ENCODE measurements at places on chromosomes 6 and 20.

DNA sequence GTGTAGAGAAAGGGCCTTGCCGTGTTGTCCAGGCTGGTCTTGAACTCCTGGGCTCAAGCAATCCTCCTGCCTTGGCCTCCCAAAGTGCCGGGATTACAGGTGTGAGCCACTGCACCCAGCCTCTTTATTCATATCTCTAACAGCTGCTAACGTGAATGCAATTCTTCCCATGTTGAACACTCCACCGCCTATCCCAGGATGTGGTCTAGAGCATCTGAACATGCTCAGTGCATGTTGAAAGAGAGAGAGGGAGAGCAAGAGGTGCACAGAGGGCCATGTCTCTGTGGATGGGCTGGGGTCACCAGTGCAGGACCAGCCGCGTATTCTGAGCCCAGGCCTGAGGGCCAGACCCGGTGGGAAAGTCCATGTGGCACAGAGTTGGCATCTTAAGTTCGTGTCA, 12.8 kb downstream of the TUBB2A start:
- no peak for DNase-seq

DNA sequence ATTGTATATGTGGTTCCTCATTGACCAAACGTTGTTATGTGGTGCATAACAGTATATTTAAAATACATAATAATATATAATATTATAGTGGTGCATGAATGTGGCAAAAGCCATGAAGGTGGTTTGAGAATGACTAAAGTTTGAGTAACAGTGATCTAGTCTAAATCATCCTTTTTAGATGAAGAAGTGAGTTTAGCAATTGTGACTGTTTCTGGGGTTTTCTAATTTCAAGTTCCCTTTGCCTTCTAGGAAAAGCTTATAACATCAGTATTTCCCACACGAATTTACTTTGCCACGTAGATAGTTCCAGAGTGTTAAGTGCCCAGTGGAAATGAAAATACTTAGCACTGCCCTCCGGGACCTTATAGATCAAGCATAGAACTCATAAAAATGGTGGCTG, 40.9 kb downstream of the ARFGEF2 start:
- no peak for DNase-seq

GRCh38 chr6:122832459-122832858, 43.4 kb downstream of the SMPDL3A start:
- DNase-seq, result no peak

DNA sequence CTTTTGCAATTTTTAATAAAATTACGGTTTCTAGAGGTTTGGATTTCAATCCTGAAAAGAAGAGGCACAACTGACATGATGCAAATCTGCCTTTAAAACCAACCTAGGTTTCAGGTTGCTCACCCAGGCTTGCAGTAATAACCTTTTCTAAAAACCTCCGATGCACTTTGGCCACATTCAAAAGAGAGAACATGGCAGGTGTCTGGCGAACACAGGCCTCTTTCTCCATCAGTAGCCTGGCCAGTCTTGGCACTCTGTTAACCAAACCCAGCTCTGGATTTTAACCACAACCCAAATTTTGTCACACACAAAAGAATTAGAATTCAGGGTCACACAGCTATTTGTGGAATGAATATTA, 55.8 kb upstream of the MAFB start:
- DNase-seq, result no peak

- no peak for DNase-seq
Observed at GRCh38 chr20:60513141-60513540, 554.9 kb downstream of the CDH26 start.

- DNase-seq, result no peak
Observed at GRCh38 chr6:142401838-142402237, 100.0 kb downstream of the ADGRG6 start.

DNA sequence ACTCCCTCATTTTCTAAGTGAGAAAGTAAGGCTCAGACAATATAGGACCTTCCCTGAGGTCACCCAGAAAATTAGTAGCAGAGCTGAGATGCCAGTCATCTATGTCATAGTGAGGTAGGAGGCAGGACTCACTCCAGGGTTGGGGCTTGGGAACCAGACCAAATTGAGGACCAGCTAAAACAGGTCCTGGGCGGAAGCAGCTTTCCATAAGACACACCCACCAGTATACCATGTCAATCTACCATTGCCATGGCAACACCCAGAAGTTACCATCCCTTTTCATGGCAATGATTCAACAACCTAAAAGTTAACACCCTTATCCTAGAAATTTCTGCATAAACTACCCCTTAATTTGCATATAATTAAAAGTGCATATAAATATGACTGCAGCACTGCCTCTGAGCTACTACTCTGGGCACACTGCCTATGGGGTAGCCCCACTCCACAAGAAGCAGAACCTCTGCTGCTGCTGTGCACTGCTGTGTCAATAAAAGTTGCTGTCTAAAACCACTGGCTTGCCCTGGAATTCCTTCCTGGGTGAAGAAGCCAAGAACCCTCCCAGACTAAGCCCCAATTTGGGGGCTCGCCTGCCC, 30.3 kb upstream of the OCSTAMP start:
- DNase-seq, result no peak

DNA sequence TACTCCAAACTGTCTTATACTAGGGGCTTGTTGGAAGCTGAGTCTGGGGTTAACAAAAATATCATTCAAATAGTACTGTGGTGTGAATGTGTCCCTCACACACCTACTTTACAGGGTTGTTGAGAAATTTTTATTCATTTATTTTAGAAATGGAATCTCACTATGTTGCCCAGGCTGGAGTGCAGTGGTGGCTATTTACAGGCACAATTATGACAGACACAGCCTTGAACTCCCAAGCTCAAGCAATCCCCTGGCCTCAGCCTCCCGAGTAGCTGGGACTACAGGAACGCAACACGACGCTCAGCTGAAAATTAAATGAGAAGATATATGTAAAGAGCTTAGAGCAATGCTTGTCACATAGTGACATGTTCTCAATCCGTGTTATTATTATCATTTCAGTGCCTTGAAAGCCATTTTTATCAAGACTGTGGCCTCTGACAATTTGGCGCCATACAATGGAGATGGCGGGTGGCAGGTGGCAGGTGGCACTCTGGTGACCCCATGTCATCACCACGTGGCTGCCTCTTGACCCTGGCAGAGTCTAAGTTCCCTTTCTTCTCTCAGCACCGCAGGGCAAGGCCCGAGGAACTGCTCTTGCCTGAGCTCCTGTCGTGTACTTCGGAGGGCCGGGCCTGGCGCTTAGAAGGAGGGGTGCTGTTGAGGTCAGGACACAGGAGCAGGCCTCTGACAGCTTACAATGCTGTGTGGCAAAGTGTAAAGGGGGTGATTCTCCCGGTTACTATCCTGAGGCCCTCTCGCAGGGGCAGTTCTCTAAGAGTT, 64.5 kb downstream of the STX11 start:
- no peak for DNase-seq

DNA sequence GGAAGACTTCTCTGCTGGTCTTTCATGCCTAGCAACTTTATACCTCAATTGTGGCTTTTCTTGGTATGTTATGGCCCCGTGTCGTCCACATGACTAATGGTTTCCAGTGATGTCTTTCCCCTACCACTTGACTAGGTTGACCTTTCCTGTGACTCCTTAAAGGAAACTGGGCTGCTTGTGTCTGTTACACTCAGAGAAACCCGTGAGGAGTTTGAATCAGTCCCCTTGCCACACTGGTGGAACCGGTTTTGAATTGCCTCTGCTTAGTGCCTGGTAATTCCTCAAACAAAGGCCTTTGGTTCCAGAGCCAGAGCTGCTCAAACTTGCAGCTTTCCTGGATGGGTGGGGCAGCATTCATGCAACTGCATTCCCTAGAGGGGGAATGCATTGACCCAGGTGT, 21.9 kb downstream of the ECT2L start:
- peak; percentile 97 for DNase-seq

DNA sequence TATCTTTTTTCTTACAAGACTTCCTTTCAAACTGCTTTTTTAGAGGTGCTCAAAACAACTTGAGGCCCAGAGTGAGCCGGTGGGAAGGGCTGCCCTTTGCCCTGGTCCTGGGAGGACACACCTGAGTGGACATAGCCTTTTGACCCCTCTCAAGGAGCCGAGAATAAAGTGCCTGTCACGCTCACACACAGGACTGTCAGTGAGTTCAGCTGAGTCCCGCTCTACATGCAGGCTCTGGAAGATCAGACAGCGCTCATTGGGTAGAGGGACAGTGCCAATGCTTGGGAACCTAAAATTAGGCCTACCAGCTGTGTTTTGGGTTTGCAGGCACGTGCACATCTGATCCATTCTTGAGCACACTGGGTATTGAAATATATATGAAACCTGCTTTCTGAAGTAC, 387.8 kb downstream of the CD83 start:
- DNase-seq, result no peak

- no peak for DNase-seq
Observed at GRCh38 chr6:98980819-98981218, 33.1 kb upstream of the FBXL4 start.

GRCh38 chr6:55835220-55835619, 40.2 kb downstream of the BMP5 start:
- DNase-seq, result no peak
